ENCODE measurements at places on chromosomes 3 and 15.

- no peak for DNase-seq
These were observed 37.2 kb upstream of the BDH1 start for GRCh38 chr3:197593046-197593380.

GRCh38 chr3:107796791-107797190, 274.0 kb downstream of the BBX start:
- no peak for DNase-seq

DNA sequence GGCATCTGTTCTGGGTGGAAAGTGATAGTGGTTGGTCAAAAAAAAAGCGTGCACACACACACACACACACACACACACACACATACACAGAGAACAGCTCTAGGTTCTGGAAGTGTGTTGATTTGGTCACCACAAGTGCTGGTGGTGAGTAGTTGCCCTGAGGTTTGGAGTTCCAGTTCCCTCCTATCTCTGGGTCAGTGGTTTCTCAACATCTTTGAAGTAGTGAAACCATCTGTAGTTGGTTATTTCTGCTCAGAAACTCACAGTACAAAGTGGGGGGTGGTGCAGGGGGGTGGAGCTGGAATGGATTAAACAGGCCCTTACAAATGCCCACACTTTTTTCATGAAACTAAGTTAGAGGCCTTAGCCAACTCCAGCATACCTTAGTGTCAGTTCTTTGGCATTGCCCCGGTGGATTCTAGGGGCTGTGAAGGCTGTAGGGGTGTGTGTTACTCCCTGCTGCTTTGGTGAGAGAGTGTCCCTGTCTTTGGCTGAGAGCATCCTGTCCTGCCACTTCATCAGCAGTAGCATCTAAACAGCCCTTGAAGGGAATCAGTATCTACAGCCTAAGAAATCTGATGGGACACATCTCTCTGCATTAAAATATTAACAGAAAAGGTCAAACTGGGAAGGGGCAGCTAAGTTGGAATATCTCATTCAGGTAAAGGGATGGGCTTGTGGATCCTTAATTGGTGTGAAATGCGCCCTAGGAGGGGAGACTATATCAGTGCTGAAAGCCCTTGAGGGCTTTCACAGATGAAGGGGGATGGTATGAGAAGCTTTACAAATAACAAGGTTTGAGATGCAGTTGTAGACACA, 20.6 kb downstream of the SMAD3 start:
- DNase-seq, result peak; percentile 53

DNA sequence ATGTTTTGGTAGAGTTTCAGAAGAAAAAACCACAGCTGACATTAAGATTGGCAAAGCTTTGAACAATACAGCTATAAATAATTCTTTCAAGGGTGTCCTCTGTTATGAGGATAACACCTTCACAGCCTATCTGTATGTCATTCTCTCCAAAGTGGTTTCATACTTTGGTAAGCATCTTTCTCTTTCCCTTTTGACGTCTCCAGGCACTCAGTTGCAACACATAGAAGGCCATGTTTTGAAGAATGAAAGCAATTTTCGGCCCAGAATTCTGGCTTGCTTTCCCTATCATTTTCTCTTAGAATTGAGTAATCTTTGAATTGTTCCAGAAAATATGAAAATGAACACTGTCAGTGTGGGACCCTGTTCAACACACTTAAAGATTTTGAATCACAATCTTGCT, 200.0 kb upstream of the CBLB start:
- DNase-seq, result no peak

GRCh38 chr3:66812136-66812535, 186.0 kb upstream of the KBTBD8 start:
- no peak for DNase-seq

DNA sequence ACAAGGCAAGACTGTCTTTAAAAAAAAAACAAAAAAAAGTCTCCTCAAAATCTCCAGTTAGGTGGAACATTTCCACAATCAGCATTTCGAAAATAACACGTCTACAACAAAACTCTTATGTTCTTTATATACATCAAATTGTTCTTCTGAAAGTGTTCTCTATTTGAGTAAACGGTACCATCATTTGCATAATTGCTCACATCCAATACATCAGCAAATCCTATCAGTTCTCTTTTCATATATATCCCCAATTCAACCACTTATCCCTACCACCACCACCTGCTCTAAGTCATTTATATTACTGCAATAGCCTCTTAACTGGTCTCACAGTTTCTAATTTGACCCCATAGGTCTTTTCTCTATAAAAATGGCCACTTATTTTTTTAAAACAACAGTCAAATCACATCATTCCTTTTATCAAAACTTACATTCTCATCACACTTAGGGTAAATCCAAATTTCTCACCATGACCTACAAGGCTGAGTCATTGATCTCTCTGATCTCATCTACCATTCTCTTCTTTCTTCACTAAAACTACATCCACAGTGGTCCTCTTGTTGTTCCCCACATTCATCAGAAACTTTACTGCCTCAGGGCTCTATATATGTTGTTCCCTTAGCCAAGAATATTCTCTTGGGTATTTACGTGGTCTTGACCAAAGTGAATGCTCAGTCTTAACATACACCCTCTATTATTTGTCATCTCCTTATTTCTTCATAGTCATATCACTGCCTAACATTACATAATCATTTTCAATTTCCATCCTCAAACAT, 237.0 kb downstream of the SCAPER start:
- DNase-seq, result no peak

DNA sequence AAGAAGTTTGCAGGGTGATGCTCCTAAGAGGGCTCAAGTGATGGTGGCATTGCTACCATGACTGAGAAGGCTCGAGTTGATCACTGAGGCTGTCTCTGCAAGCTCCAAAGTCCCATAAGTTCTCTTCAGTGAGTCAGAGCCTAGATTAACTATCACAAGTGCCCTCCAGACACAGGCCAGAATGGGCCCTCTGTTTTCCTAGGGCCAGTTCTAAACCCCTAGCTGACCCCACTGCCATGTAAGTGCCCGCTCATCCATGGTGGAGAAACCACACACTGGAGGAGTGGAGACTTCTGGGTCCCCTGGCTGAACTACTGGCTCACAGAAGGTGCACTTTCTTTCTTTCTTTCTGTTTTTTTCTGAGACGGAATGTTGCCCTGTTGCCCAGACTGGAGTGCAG, 87.6 kb upstream of the WNT5A start:
- DNase-seq, result no peak

DNA sequence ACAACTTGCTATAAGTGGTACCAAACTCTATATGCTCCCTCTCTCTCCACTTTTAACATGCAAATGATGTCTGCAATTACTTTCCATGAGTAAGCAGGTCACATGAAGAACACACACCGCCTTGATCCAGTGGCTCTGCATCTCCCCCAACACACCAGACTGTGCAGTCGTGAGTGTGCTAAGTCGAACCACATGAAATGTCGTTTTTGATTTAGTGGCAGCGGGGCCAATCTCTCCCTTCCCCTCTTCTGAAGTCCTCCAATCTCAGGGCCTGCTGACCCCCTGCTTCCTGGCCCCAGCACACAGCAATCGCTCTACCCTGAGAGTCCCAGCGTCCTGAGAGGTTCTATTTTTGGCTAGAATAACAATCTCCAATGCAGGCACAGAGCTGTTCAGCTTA, 312.5 kb downstream of the SHQ1 start:
- DNase-seq, result no peak

GRCh38 chr15:33722005-33722672, 246.2 kb upstream of the CHRM5 start:
- no peak for DNase-seq

DNA sequence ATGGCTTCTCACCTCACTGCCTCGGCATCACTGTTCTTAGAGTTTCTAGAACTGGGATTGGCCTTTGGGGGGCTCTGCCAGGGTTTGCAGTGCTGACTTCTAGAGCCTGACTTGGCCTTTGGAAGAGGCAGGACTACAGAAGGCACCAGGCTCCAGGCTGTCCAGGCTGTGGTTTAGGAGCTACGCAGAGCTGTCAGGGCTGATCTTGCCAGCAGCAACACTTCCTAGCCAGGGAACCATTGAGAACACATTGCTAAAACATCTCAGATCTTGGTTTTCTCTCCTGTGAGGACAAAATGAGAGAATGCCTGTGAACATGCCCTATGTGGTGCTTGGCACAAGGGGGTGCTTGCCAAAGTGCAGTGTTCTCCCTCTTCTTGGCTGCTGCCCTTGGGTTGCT, 34.6 kb upstream of the APEH start:
- no peak for DNase-seq

DNA sequence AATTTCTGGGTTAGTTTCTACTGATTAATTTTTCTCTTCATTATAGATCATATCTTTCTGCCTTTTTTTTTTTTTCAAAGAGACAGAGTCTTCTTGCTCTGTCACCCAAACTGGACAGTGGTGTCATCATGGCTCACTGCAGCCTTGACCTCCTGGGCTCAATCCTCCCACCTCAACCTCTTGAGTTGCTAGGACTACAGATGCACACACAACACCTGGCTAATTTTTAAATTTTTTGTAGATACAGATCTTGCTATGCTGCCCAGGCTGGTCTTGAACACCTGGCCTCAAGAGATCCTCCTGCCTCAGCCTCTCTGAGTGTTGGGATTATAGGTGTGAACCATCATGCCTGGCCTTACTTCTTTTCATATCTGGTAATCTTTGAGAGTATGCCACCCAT, 73.3 kb upstream of the SLCO2A1 start:
- DNase-seq, result no peak

- DNase-seq, result no peak
These were observed 14.0 kb downstream of the ETV5 start for GRCh38 chr3:186094696-186095425.

DNA sequence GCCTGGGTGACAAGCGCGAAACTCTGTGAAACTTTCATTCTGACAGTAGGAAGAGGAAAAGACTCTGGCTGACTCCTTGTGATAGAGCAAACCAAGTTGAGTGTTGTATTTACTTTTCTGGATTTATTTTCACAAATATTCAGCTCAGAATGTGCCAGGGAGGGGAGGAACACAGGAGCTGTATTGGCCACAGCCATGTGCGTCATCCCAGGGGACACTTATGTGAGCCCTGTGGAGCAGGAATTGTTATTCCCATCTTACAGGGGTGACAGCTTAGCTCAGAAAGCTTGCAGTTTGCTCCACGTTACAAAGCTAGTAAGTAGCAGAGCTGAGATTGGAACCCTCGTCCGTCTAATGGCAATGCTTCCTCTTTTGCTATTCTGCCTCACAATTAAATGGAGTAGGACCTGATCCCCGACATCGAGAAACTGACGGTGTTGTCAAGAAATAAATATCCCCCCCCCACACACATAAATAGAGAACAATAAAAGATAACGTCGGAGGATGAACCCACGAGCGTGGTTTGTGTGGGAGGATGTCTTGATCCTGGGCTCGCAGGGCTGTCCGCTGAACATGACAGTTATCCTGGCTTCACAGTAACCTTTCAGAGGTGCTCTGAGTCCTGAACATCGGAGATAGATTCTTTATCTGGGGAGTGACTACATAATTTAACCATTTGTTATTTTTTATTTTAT, 151.6 kb upstream of the CTDSPL start:
- no peak for DNase-seq

DNA sequence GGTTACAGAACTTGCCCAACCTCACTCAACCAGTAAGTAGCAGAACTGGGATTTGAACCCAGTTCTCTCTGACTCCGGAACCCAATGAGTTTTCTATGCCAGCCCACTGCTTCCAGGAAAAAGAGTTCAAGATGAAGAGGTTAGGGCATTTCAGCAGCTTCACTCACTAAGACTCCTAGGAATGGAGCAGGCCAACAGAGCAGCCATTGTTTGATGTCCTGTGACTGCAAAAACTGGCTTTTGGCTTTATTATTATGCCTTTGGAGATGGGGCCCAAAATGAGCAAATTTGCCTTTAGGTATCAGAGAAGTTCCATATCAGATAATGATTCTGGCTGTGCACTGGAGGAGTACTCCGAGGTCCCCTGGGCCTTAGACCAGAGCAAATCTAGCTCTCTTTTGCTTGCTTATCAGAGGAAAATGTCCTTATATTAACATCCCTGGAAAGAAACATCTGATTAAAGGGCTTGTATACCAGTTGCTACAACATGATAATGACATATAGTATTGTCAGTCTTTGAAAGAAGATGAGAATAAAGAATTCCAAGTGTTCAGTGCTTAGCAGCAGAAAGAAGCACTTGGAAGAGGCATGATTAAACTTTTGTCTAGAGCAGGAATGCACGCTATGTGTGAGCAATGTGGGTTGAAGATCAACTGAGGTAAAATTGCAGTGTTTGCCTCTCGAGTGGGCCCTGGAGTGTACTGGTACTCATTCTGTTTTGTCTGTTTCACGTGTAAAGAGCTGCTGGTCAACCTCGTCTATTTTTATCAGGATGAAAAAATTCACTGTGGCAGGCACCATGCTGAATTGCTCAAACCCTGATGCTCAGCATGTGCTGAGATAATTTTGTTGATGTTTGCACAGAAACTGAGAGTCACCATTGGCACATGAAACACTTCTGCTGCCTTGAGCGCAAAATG, 21.8 kb upstream of the KLHL24 start:
- DNase-seq, result peak; percentile 33

DNA sequence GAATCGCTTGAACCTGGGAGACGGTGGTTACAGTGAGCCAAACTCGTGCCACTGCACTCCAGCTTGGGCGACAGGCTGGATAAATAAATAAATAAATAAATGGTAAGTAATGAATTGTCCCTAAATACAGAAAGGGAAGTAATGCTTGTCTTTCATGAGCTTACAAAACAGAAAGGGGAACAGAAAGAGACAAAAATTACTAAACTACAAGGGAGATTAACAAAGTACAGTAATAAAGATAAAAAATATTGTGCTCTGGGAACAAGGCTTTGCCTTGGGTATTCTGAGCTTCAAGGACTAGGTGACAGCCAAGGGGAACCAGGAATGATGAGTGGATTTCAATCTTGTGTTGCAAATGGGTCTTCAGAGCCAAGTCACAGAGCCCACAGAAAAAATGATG, 9.2 kb upstream of the HLTF start:
- DNase-seq, result no peak

- DNase-seq, result no peak
These were observed 74.8 kb upstream of the P2RY1 start for GRCh38 chr3:152760024-152760563.

DNA sequence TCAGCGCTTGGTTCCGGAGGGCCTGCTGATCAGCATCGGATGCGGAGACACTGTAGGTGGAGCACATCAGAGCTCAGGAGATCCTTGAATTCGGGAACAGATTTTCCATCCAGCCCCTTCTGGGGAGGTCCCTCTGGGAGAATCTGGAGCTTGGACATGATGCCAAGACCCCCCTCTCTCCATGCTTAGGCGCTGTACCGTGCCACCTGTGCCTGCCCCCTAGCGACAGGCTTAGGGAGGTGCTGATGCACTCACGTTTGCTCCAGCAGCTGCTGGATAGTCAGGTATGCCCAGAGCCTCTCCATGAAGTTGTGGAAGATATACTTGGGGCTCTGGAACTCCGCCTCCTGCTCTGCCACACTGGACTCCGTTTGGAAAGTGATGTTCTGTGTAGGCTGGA, 9.7 kb downstream of the ITIH4 start:
- DNase-seq, result no peak

- DNase-seq, result peak; percentile 76
These were observed 17.7 kb downstream of the CRTAP start for GRCh38 chr3:33131331-33132018.

DNA sequence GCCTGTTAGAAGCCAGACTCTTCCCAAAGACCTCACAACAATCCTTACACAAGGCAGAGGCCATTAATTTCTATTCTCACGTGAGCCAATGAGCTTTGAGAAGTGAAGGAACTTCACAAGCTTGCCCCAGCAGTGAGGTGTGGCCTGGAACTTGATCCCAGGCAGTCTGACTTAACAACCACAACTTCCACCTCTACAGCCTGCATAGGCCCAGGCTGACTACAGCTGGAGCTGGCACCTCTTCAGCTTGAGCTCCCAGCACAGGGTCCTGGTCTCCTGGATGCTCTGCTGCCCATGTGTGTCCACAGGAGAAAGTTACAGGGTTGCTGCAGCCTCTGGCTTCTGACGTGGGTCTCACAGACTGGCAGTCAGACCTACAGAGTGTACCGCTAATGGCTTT, 111.0 kb downstream of the ERC2 start:
- no peak for DNase-seq

All from globus pallidus (tissue), 1 donor.